Bone marrow (tissue), 2 donors: ENCODE measurements at places on chromosomes 11 and 22.
A peak's percentile ranks its signal among the peaks of the same experiment; 100 is the strongest.

GRCh38 chr11:129800655-129801054 is 15.0 kb upstream of the TMEM45B start:
- DNase-seq: no peak

DNA sequence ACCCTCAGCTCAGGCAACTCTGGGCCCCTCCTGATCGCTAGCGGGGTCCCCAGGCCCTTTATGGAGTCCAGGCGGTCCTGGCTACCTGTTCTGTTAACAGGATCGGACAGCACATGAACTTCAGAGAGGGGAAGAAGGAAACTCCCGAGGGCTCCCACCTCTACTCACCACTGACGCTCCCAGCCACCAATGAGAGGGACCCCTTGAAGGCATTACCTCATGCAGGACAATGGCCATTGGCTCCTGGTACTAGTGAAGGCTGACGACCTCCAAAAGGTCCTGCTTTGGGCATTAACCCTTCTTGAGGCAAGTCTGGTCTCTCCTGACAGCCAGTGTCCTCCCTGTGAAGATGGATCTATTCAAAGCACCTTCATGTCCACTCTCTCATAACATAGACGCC is 71.5 kb upstream of the LMO1 start:
- no peak for DNase-seq

DNA sequence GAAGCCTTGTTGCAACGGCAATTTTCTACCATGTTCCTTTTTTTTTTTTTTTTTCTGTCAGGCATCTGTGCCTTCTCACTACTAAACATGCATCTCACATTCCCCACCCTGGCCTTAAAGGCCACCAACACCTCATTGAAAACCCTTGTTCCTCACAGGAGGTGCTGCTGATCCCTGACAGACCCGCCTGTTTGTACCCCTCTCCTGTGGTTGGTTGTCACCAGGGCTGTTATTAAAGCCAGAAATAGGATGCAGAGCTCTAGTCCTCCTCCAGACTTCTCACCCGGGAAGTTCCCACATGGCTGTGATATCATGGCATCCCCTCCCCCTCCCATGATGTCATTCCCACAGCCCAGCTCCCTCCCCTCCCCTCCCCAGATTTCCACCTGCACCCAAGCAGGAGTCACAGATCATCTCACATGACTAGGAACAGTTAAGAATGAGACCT is 302.8 kb upstream of the NCAM1 start:
- DNase-seq: no peak

DNA sequence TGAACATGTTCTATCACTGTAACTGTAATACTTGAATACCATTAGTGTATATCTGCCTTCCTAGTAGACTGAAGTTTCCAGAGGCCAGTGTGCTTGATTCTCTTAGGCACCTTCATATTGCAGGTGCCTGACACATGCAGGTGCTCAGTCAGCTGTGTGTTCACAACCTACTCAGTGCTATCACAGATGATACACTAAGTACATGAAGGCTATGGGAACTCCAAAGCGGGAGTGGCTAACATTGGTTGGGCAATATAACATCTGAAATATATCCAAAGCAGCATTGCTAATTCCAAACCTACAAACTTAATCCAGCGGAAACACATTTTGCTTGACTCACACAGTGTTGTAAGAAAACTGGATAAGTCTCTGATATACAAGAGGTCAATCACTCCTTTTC is 539.3 kb upstream of the ISX start:
- no peak for DNase-seq

GRCh38 chr11:112498701-112499100 is 238.0 kb upstream of the PLET1 start:
- DNase-seq: no peak

DNA sequence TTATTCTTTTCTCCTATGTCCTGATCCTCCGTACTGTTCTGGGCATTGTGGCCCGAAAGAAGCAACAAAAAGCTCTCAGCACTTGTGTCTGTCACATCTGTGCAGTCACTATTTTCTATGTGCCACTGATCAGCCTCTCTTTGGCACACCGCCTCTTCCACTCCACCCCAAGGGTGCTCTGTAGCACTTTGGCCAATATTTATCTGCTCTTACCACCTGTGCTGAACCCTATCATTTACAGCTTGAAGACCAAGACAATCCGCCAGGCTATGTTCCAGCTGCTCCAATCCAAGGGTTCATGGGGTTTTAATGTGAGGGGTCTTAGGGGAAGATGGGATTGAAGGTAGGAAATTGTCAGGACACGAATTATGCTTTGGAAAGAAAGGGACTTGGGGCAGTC is 843 bp downstream of the OR51T1 start:
- no peak for DNase-seq

GRCh38 chr11:17840101-17840548 is 105.5 kb downstream of the KCNC1 start:
- DNase-seq: no peak

DNA sequence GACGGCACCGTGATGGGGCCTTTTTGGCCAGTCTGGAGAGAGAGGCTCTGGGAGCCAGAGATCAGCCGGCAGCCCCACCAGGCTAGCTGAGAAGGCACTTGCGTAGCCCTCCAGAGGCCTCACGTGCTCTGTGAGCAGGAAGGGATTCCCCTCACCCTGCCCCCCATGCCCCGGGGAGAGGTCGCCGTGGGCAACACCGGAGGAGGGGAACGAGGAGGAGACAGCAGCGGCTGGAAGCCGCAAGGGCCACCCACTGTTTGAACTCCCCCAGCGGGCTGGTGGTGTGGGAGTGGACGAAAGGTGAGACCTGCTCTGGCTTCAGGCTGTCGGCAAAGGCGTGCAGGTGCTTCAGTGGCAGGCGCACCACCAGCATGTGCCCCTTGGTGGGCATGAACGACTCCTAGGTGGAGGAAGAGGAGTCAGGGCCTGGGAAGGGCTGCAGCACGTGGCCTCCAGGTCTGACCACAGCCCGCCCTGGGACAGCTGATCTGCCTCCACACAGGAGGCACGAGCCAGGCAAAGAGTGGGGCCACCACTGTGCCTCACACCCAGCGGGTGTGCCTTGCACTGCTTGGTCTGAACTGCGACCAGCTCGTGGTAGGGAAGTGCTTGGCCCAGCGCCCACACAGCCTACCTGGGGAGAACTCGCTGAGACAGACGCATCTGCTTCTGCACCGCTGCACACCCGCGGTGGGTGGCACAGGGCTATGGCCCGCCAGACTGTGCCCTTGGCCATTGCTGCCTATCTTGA is 99.9 kb downstream of the MED15 start:
- DNase-seq: no peak

DNA sequence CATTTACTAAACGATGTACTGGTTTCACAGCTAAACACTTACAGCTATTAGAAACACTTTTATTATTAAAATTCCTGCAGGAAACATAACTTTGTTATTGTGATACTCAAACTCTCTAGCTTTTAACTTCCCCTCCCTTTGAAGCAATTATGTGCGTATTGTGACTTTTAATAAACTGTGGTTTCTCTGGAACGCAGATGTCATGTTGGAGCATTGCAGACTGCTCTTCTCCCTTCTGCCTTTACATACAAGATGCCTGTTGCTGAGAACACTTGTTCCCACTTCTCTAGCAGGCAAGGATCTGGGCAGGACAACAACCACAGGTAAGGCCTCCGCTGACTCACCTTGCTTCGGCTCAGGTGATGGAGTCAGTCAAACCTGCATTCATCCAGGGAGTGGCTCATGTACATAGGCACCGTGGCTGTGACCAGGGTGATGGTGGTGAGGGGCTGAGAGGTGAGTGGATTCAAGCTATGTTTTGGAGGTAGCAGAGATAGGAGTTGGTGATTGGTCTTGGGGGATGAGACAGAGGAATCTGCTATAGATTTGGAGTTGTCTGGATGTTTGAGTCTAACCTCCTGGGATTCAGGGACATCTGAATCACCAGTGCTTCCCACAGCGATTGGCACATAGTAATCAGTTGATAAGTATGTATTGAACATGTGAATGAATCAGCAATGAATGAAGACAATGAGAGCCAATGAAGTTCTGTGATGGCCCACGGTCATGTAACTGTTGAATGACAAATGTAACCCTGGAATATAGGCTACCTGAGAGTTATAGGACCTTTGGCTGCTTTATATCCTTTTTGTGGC is 106.0 kb downstream of the ADAMTS15 start:
- DNase-seq: no peak

DNA sequence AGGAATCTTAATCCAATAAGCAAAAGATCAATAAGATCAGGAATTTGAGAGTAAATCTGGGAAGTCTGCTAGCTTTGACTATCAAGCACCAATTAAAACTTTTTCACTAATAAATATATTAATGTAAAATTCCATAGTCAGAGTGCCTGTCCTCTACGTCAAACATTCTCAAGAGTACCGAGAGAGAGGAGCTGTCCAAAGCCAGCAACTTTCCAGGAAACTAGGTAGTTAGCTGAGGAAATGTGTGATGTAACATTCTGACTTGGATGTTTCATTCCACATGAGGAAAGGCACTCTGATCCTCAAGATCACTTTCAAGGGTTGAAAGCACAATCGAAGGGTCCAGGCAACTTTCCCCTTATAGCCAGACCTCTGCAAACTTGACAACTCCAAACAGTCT is 113.2 kb downstream of the STK33 start:
- no peak for DNase-seq

GRCh38 chr11:62654297-62654696 is 1.2 kb upstream of the INTS5 start:
- DNase-seq: peak; percentile 1

DNA sequence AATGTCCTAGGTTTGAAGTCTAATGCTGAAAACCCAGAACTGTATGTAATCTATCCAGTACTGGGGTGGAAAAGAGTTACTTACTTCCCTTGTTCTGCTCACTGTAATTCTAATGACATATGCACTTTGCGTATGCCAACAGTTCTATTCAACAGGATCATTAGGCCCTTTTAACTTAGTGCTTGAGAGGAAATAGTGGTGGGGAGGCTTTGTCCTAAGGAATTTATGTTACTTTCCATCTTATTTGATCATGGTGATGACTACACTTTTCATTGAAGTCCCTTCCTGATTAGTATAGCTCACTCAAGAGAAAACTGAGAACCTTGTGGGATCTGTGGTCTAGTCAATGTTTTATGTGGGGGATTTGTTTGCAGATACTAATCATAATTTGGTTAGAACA is 348.2 kb downstream of the GUCY1A2 start:
- no peak for DNase-seq

- peak; percentile 83 for DNase-seq
Measured at GRCh38 chr11:95337175-95337957, 106.4 kb upstream of the SESN3 start.

- no peak for DNase-seq
Measured at GRCh38 chr11:120383518-120384155, 47.4 kb downstream of the ARHGEF12 start.

DNA sequence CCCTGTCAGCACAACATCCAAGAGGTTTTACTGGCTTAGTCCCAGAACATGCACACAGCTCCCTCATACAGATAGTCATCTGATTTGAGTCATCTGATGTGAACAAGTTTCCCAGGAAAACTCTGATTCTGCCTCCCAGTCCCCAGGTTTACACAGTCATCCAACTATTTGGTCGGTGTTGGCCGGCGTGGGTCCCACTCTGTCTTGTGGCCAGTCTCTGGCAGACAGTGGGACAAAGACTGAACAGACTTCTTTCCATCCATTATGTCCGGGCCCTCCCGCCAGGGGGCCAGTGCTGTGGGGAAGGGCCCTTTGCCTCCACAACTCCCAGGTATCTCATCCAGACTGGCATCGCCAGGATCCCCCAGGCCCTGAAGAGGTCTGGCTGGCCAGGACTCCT is 60.0 kb downstream of the BTG4 start:
- no peak for DNase-seq

- no peak for DNase-seq
Measured at GRCh38 chr11:105393326-105393725, 216.5 kb upstream of the GRIA4 start.

- DNase-seq: no peak
Measured at GRCh38 chr22:42969348-42969975, 45.5 kb downstream of the PACSIN2 start.

- no peak for DNase-seq
Measured at GRCh38 chr22:44127356-44127755, 53.4 kb upstream of the PARVG start.

DNA sequence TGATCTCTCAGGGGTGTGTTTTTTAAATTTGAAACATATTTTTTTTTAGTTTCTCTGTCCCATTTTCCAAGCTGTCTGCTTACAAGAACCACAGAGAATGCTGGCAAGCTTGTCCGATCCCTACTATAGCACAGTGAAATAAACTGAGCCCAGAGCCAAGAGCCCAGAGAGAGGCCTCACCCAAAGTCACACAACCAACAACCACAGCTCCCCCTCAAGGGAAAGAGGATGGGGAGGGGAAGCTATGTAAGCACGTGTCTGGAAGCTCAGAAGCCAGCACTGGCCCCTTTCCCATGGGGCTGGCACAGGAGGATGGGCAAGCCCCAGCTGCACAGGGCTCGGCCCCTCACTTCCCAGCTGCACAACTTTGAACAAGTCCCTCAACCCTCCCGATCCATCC is 3.2 kb upstream of the SART1 start:
- DNase-seq: no peak

GRCh38 chr11:122398851-122399250 is 256.7 kb upstream of the UBASH3B start:
- no peak for DNase-seq

DNA sequence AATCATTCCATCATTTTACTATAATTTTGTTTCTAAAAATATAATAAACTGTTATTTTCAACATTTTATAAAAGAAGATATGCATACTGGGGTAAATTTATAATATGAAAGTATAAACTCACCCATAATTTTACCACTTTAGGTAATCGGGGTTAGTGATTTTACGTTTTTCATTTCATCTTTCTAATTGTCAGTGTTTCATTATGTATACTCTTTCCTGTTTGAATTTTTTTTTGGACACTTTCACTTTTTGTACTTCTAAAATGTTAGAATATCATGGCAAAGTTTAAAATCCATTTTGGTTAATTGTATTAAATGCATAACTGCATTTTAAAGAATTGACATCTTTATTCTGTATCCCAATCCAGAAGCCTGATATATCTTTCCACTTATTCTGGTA is 115.8 kb downstream of the METTL15 start:
- DNase-seq: no peak

- no peak for DNase-seq
Measured at GRCh38 chr11:1121331-1121812, 36.4 kb upstream of the MUC5AC start.

DNA sequence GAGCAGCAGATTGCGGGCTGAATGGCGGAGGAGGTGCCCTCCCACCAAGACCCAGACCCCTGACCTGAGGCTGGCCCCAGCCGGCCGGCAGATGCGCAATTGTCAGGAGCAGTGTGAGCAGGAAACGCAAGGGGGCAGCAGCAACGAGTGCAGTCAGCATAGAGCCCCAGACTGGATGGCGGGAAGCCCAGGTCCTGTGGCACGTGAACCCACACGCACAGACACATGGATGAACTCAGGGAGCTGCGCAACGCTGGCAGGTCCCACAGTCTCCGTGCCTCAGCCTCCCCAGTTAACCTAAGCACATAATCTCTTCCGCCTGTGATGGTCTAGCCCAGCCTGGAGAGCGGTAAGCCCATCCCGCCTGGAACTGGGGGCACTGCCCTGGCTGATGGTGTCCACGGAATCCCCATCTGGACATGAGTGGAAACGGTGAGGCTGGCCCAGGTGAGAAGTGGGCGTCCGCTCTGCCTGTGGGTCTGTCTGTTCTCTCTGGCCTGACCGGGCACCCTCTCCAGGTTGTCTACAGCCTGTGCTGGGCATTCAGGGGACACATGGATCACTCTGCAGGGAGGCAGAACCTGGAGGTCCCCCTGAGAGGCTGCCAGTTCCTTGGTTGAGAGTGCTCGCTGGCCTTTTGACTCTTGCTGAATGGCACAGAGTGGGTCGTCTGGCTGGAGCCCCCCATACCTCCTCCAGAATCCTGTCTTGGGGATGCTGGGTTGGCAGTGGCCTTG is 626 bp upstream of the TBX10 start:
- DNase-seq: no peak
